ENCODE measurements at places on chromosomes 5 and 9. TPM values are rescaled to one million over a fixed set of nuclear protein-coding genes. Genes with fewer than 3 reads are reported as not detected.

Gene FOXI1
- not detected for total RNA-seq

Gene MYORG
- 3.2 TPM for total RNA-seq

Gene CCDC180
- 0.51 TPM for total RNA-seq

Gene PLK2
- 578 TPM for total RNA-seq

Gene SLC25A51
- 66.1 TPM for total RNA-seq

Gene KIAA1958
- 1.0 TPM for total RNA-seq

Gene CTNND2
- total RNA-seq = not detected

Gene ANKDD1B
- total RNA-seq = 0.51 TPM

Gene PDCD1LG2
- 0.51 TPM for total RNA-seq

Gene FCN1
- total RNA-seq = not detected

Gene NPR3
- 0.38 TPM for total RNA-seq

Gene SLC25A2
- under 0.01 TPM for total RNA-seq

Gene SIL1
- 43.4 TPM for total RNA-seq

Measured in dermis microvascular lymphatic vessel endothelial cell (primary cell).